ENCODE measurements at places on chromosomes 7 and 10. TPM values are rescaled to one million over a fixed set of nuclear protein-coding genes. Genes with fewer than 3 reads are reported as not detected.

The SFTPA1 gene
- 0.54 TPM for total RNA-seq

The OR2A1 gene
- not detected for total RNA-seq

The PLAU gene
- total RNA-seq: 18.2 TPM

The SFMBT2 gene
- 6.5 TPM for total RNA-seq

The AEBP1 gene
- 6.9 TPM for total RNA-seq

The ASAH2B gene
- total RNA-seq: 5.0 TPM

The SLC26A4 gene
- total RNA-seq: 0.34 TPM

The ADRB1 gene
- total RNA-seq: 0.13 TPM

The GBX1 gene
- 1.9 TPM for total RNA-seq

The SPDYE1 gene
- total RNA-seq: not detected

All from psoas muscle (tissue), 8 donors.